ENCODE measurements at places on chromosomes 2 and 18.
A peak's percentile ranks its signal among the peaks of the same experiment; 100 is the strongest.

GRCh38 chr2:105868060-105868459 lies 123.3 kb downstream of the NCK2 start:
- DNase-seq, result no peak

DNA sequence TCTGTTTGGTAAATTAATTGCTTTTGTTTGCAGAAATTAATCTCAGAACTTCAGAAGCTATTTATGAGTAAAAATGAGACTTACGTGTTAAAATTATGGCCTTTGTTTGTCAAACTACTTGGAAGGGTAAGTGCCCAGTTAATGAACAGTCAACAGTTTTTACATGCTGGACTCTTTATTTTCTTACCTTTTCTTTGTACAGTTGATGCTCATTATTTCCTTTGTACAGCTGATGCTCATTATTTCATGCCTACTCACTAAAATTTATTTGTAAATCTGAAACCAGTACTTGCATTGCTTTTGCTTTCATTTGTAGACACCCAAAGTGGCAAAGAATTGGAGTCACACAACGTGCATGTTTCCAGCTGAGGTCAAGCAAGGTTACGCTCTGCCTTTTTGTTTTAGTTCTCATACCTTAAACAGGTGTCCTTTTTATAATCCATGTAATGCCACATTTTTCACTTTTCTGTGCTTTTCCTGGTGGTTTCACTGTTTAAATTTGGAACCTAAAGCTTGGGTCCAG lies 13.3 kb downstream of the RIF1 start:
- no peak for DNase-seq

- no peak for DNase-seq
Observed at GRCh38 chr2:180110469-180110868, 103.4 kb upstream of the CWC22 start.

GRCh38 chr18:74714791-74715190 lies 117.1 kb downstream of the ZNF407 start:
- DNase-seq, result no peak

DNA sequence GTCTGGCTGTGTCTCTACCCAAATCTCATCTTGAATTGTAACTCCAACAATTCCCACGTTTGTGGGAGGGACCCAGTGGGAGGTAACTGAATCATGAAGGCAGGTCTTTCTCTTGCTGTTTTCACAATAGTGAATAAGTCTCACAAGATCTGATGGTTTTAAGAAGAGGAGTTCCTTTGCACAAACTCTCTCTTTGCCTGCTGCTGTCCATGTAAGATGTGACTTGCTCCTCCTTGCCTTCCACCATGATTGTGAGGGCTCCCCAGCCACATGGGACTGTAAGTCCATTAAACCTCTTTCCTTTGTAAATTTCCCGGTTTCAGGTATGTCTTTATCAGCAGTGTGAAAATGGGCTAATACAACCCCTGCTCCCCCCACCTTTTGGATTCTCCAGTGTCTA lies 23.8 kb downstream of the VWA3B start:
- no peak for DNase-seq

GRCh38 chr2:201798252-201798913 lies 8.0 kb upstream of the CDK15 start:
- no peak for DNase-seq

GRCh38 chr18:6161549-6161948 lies 253.2 kb downstream of the L3MBTL4 start:
- DNase-seq, result no peak

DNA sequence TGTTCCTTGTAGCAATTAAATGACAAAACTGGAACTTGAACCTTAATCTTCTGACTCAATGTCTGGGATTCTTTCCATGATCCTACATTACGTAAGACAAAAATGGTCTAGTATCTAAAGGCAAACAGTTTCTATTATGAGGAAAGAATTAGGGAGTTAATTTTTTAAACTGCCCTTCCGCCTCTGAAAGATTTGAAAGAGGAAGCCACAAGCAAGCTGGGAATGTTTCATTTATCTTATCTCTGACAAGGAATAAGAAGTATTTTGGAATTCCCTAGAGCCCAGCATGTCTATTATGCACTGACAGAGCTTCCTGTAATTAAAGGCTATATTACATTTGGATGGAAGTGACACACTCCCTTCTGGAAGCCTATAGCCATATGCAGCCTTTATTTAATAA lies 558.8 kb upstream of the CDH2 start:
- no peak for DNase-seq

- peak; percentile 5 for DNase-seq
Observed at GRCh38 chr2:207531032-207531952, 1.5 kb downstream of the CREB1 start.

DNA sequence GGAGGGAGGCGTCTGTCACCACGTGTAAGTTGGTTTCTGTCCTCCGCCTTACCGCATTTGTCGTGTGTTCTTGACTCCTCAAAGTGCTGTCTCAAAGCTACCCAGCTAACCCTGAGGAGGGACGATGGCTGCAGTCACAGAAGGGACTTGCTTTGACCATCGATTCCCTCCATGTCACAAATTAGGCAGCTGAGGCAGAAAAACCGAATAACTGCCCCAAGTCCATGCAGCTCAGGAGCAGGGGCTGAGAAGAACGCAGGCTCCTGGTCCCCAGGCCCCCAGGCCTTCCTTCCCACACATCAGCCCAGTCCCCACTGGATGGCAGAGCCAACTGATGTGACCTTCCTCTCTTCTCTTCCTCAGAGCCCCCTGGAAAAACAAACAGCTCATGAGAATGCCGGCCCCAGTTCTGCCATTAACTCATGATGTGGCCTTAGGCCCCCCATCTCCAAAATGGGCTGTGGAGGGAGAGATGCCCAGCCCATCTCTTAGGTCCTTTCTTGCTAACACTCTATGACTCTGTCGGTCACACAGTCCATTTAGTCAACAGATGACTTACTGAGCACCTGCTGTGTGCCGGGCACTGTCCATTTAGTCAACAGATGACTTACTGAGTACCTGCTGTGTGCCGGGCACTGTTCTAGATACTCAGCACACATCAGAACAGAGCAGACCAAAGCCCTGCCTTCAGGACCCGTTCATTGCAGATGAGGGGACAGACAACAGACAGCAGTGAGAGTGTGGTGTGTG lies 19.6 kb downstream of the MTERF4 start:
- no peak for DNase-seq

DNA sequence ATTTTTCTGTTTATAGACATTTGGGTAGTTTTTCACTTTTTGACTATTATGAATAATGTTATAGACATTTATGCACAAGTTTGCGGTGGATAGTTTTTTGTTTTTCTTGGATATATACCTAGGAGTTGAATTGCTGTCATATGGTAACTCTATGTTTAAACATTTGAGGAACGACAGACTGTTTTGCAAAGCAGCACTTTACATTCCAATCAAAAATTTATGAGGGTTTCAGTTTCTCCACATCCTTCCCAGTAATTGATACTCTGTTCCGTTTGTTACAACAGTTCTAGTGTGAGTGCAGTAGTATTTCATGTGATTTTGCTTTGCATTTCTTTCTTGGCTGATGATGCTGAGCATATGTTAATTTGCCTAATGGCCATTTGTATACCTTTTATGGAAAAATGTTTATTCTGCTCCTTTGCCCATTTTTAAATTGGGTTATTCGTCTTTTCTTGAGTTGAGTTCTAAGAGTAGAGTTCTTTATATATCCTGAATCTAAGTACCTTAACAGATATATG lies 617.3 kb upstream of the LRATD1 start:
- no peak for DNase-seq

- no peak for DNase-seq
Observed at GRCh38 chr18:25817546-25818237, 272.7 kb downstream of the SS18 start.

DNA sequence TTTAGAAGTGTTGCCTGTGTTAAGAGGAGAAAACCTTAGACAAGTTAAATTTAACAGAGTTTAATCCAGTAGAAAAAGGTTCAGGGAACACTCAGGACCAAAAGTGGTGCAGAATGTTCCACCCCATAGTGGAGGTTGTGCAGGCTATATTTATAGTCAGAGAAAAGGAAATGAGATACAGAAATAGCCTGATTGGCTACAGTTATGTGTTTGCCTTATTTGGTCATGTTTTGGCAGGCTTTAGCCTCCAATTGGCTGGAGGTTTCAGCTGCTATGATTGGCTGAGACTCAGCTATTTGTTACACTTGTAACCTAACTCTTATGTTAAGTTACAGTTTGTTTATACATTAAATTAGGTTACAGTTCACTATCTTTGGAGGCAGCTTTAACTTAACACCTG lies 4.2 kb downstream of the STAMBP start:
- no peak for DNase-seq

- no peak for DNase-seq
Observed at GRCh38 chr18:75364512-75365253, 62.8 kb downstream of the SMIM21 start.

DNA sequence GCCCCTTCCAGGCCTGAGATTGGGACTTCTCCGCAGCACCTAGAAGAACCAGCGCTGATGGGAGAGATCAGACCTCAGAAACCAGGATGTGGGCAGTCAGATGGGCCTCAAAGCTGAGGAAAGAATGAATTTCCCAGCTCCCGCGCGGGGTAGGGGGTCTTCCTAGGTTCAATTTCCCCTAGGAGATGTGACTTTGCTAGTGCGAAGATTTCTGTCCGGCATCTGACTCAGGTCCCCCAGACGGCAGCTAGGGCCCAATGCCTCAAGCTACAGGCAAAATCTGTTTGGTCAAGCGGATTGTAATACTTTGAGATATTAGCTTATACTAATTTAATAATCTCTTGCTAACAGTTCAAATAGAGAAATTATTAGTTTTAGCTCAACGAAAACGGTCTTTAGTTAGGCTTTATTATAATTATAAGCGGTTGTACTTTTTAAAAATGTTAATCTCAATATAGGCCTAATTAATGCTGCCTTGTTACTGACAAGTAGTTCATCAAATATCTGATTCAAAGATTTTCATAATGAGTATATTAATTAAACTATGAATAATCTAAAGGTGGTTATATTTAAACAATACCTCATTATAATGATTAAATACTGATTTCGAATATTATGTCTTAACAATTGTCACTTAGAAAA lies 5.8 kb downstream of the DLX1 start:
- no peak for DNase-seq

DNA sequence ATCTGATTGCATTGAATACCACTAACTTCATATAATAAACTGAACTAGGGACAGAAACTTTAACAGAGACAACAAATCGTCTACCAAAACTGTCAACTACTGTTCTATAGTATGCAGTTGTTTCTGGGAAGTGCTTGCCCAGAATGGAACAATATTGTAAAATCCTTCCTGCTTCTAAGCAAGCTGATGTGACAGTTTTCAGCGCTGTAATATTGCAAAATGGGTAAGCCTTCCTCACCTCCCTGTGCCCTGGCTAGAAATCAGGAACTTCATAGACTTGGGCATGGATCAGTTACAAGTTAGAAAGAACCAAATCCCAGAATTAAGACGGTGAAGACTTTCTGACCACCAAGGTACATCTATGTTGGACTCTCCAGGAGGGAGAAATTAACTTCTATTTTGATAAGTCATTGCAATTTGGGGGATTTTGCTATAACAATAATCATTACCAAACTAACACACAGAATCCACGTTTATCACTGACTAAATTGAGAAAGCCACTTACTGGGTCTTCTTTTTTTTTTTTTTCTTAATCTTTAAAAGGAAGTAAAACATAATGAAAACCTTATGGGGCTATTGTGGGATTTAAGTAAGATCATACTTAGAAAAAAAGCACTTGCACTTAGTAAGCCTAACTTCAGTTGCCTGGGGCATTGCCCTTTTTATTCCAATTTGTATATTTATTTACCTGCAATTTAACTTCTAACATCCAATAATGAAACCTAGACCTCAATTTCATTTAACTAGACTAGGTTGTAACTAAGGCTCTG lies 261.5 kb downstream of the TRIB2 start:
- no peak for DNase-seq

- DNase-seq, result no peak
Observed at GRCh38 chr2:233838726-233839446, 15.4 kb downstream of the HJURP start.

GRCh38 chr2:191869781-191870180 lies 22.9 kb upstream of the CAVIN2 start:
- DNase-seq, result no peak

GRCh38 chr2:88545118-88545517 lies 82.1 kb downstream of the EIF2AK3 start:
- no peak for DNase-seq

GRCh38 chr2:219737270-219737691 lies 109.9 kb downstream of the SLC4A3 start:
- DNase-seq, result no peak

GRCh38 chr18:71784777-71785176 lies 759.4 kb downstream of the CBLN2 start:
- no peak for DNase-seq

DNA sequence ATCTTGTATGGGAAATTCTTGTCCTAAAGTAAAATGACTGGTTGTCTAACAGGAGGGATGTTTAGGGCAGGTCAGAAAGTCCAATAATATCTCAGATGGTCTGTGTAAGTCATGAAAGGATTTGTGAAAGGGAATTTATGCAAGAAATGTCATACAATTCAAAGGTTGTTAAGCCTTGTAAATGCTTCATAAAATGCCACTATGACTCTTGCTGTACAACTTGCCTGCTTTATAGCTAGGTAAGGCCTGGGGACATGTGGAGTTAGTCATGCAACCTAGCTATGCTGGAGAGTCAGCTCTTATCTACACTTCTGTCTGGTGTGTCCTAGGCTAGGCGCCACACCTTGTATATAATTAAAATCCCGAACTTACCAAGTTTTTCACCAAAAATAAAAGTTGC lies 36.9 kb upstream of the VWA3B start:
- DNase-seq, result no peak

DNA sequence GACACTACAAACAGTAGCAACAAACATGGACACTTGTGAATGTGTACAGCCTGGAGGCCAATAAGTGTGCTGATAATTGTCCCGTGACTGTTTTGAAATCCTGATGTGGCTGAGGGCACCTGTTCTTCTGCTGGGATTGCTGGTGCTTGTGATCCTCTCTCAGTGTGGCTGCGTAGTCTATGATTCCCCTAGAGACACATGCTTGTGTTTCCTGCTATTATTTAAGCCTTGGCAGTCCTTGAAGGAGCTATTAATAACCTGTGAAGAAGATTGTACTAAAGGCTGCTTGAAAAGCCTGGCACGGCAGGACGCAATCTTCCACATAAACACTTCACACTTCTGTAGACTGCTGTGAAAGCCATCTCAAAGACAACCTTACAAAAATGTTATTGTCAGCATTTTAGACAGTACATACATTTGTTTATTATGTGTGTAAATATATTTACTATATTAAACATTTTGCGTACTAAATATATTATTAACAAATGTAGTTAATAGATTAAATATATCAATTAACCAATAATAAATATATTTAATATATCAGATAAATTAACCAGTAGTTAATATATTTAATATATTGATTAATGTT lies 71.4 kb downstream of the GALR1 start:
- DNase-seq, result no peak

DNA sequence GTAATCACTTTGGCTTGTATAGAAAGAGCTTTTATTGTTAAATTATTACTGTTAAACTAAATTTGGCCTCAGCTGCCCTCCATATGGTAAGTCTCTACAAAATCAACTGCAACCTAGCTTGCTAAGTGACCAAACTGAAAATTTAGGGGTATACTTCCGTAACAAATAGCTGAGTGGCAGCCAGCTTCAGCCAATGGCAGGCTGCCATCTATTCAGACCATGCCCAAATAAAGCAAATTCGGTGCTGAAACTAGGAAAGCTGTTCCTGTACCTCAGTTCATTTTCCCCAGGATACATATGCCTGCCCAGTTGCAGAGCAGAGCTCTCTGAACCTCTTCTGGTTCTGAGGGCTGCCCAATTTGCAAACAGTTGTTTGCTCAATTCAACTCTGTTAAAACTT lies 94.8 kb downstream of the EML6 start:
- no peak for DNase-seq

- no peak for DNase-seq
Observed at GRCh38 chr2:21037671-21038108, 6.2 kb downstream of the APOB start.
